ENCODE measurements at places on chromosomes 5 and 9. TPM values are rescaled to one million over a fixed set of nuclear protein-coding genes. Genes with fewer than 3 reads are reported as not detected.
A peak's percentile ranks its signal among the peaks of the same experiment; 100 is the strongest.

ACSL6 gene
- 1.6 TPM for total RNA-seq

TEX48 gene
- not detected for total RNA-seq

ANKRD34B gene
- under 0.01 TPM for total RNA-seq

SLC36A2 gene
- total RNA-seq: not detected

MYOT gene
- total RNA-seq: 19.4 TPM

DTWD2 gene
- total RNA-seq: 10.0 TPM

CERCAM gene
- total RNA-seq: 31.0 TPM

SURF2 gene
- total RNA-seq: 36.4 TPM

MVB12B gene
- 14.1 TPM for total RNA-seq

GRCh38 chr5:36423578-36424307 lies 122.0 kb upstream of the RANBP3L start:
- no peak for DNase-seq

- no peak for DNase-seq
These were observed 156.8 kb upstream of the TBC1D2 start for GRCh38 chr9:98412101-98412842.

DNA sequence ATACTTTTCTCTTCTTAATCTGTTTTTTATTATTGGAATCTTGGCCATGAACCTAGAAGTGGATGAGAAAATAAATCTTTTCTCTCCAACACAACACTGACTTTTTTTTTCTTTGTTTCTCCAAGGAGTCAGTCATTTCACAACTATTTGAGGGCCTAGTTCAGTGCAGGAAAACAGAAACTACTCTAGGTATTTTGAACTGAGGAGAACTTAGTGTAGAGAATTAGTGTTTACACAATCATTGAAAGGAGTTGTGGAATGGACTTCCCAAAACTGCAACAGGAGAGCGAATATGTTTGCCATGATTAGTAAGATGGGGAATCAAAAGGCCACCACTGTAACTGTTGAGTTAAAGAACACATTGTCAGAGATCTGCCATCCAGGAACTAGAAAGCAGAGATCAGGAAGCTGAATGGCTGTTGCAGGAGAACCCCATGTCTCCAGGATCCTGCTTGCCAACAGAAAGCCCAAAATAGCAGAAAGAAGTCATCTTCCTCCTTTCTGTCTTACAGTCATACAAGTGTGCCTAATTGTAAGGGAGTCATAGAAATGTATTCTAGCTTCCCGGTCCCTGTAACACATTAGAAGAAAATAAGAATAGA lies 20.3 kb upstream of the PCDH1 start:
- DNase-seq: no peak

DNA sequence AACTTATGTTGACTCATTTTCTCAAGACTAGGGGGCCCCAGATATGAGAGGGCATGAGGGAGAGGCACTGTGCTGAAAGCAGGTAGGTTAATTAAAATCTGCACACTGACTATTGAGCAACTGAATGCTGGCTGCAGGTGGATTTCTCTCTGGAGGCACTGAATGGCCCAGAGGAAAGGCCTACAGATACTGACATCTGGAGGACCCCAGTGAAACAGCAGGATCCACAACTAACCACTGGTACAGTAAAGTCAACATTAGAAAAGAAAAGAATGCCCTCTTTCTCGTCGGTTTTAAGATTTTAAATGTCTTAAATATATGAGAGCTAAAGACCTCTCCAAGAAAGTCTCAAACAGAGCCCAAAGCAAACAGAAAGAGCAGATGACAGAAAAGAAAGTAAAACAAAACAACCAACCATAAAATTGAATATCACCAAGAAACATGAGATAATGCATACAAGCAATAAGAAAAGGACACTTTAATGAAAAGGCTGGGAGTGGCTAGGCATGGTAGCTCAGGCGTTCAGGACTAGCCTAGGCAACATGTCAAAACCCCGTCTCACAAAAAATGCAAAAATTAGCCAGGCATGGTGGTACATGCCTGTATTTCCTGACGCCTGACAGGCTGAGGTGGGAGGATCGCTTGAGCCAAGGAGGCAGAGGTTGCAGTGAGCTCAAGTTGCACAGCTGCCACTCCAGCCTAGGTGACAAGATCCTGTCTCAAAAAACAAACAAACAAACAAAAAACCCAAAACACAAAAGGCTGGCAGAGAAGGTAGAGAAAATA lies 43.3 kb downstream of the PUM3 start:
- no peak for DNase-seq

DNA sequence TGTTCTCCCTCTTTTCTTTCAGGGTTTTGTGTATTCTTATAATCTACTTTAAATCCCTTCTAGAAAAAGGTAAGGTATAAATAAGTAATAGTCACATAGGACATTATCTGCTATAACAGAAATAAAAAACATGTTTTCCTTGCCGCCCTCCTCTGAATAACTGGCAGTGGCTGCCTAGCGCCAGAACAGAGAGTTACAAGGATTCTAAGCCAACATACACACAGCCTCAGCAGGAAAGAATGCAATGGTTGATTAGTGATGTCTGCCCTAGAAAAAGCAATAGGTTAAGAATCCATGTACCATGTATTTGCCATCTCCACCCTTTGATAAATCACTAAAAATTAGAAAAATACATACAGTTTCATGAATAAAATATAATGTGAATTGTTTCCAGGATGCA lies 4.9 kb downstream of the MED27 start:
- no peak for DNase-seq

DNA sequence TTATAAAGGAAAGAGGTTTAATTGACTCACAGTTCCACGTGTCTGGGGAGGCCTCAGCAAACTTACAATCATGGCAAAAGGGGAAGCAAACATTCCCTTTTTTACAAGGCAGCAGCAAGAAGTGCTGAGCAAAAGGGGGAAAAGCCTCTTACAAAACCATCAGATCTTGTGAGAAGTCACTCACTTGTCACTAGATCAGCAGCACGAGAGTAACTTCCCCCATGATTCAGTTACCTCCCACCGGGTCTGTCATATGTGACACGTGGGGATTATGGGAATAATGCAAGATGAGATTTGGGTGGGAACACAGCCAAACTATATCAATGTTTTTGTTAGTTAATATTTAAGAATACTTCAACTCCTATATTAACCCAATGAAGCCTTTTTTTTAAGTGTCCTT lies 275.2 kb upstream of the CDH9 start:
- DNase-seq: no peak

DNA sequence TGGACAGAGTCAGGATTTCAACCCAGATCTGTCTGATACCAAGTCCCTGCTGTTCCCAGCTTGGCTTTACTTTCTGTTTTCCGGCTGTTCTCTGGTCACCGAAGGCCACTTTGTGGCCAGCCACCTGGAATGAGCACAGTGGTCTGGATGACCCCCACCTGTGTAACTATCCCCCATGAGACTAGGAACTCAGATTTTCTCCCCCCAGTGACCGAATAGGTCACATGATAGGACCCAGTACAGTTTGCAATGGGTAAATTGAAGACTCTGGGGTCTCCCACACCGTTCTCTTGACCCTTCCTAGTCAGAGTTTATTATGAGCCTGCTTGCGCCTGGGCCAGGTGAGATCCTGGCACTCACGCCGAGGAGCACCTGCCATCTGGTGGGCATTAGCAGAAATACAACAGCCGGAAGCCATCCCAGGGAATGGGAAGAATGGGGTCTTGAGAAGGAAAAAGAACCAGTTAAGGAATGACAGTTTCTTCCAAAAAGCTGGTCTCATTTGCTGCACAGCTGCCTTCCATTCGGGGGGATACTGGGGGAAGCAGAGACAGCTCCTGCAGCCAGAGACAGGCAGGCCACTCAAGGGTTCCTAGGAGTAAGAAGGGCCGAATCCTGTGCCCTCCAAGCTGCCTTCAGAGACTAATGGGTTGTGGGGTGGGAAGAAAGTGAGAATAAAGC lies 7.1 kb downstream of the PHYHD1 start:
- DNase-seq: no peak

- peak; percentile 93 for DNase-seq
These were observed 639.0 kb downstream of the CCDC171 start for GRCh38 chr9:16191691-16192402.

DNA sequence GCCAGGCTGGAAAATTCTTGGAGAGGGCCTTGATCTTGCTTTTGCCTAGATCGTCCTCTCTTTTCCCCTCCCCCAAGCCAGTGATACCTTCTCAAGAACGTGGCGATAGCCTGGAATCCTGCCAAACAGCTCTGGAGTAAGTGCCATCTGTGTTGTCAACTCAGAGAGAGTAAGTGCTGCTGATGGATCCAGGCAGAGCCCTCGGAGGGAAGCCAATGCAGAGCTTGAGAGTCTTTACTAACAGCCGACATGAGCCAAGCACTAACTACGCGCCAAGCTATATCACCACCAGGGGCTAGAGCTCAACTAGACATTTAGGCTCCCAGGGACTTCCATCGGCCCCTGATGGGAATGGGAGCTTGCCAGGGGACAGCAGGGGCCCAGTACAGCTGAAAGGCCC lies 17.6 kb downstream of the RAPGEF1 start:
- DNase-seq: no peak

- DNase-seq: no peak
These were observed 1084.2 kb upstream of the COX7C start for GRCh38 chr5:85533341-85534047.

- DNase-seq: peak; percentile 62
These were observed 10.4 kb downstream of the ZNF618 start for GRCh38 chr9:113886466-113886865.

DNA sequence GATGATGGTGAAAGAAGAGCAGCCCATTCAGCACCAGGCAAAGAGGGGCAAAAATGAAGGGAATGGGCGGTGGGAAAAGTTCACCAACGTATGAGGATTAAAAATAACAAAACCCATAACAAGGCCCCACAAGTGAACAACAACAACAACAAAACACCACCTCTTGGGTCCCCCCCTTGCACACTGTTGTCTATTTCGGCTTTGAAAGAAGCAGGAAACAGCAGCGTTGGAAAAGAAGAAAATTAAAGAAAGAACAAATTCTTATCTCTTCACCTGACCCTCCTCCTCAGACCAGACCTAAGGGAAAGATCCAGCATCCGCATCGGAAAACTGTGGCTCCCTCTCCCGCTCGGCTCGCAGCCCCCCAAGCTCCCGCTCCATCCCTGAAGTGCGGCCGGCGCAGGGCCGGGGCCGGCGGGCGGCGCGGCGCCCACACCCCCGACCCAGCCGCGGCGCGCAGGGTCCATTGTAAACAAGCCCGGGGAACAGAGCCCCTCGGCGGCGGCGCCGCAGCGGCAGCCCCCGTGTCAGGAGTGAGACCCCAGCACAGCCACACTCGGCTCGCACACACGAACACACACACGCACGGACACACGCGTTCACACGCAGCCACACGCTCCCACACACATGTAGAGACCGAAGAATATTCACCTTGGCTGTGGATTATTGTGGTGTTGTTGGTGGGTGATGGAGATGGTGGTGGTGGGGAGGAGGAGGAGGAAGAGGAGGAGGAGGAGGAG lies 535 bp downstream of the RFX3 start:
- no peak for DNase-seq

DNA sequence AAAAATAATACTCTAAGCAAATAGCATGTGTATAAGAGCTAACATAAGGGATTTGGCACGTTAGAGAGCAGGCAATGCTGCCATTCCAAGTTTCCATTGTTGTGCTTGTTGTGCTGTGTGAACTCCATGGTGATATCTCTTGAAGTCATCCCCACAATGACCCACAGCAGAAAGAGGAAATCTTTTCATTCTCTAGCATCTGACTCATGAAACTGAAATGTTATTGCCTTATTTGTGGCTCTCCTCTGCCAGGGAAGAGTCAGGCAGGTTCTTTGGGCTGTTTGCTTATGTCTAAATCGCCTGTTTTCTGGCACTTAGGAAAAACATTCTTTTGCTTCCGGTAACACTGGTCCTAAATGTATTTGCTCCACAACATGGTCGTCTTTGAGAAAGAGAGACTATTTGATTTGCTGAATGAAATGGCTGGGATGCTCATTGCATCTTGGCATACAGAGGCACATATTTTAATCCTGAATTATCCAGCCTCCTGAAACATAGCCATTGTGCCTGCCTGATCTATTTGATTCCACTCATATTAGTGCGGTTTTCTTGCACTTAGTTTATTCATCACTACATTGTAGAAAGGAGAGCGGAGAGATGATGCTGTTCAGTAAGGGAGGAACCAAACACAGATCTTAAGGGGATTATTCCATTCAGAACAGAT lies 188.8 kb downstream of the CSNK1G3 start:
- DNase-seq: no peak
